ENCODE measurements at places on chromosomes 13 and 19.

DNA sequence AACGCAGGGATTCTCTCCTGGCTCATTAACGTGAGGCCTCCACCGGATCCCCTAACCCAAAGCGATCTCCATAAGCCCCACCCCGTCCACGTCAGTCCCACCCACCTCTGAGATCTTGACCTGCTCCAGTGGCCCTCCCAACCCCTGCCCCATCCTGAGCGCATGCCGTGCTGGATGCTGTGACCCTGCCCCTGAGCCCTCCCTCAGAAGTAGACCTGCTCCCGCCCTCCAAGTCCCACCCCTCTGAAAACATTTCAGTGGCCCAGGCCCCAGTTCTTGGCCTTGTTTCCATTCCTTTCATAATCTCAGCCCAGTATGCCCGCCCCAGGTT, 19.9 kb downstream of the LMTK3 start:
- DNase-seq = no peak

GRCh38 chr13:95903569-95903968, 149.6 kb downstream of the UGGT2 start:
- DNase-seq = no peak

DNA sequence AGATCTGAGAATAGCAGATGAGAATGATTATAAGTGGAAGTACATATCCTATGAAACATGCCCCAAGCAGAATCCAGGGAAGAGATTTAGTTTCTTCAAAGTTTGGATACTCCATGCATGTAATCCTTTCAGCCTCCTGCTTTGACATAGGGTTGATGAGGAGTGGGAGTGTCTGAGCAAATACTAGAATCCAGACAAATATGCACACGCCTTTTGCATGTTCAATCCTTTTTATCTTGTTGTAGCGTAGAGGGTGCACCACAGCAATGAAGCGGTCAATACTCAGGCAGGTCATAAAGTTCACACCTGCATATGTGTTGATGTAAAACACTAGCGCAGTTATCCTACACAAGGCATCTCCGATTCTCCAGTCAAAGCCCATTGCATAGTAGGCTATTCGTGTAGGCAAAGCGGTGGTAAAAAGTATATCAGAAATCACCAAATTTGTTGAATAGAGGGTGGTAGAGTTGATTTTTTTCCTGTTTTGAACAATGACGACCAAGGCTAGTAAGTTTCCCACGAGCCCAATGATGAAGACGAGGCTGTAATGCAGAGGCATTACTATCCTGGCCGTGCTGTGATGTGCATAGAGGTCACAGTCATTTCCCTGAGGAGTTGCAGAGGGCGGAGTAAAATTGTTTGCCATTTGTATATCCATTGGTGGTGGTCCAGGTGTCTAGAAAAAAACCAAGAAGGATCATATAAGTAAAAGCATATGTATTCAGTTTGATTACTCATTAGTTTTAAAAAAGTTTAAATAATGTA, 11.5 kb downstream of the GPR183 start:
- no peak for DNase-seq

- no peak for DNase-seq
Measured at GRCh38 chr13:98415326-98416070, 161.4 kb downstream of the STK24 start.

DNA sequence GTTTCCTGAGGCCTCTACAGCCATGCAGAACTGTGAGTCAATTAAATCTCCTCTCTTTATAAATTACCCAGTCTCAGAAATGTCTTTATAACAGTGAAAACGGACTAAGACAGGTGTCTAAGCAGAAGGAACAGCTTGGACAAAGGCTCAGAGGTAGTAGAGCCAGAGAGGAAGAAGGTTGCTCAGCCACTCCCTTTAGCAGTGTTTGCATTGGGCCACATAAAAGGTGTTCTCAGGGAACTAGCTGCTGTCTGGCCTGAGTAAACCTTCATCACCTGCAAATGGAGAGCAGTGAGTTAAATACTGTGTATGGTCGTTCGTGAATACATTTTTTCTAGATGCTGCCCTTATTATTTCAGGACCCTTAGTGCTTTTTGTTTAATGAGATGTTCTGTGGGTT, 383.4 kb downstream of the EFNB2 start:
- DNase-seq = no peak

DNA sequence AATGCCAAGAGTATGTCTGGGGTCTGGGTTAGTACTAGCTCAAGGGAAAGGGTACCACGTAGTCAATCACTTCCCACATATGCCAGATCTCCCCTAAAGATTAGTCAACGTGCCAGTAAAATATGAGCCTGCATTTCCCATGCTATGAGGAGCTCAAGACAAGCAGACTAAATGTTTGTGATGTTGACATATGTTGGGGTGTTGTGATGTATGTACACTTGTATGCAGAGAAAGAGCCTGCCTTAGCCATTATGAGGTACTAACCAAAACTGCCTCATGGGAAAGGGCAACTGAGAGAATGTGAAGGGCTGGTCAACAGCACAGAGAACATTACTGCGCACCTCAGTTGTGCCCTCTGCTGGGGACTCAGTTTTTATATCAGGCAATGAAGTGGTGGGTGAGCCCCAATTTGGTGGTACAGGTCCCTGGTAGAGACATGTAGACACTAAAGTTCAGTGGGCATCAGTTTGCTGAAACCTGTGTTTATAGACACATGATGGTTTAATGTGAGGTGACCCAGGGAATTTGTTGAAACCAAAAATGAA, 287.0 kb downstream of the DCT start:
- no peak for DNase-seq

DNA sequence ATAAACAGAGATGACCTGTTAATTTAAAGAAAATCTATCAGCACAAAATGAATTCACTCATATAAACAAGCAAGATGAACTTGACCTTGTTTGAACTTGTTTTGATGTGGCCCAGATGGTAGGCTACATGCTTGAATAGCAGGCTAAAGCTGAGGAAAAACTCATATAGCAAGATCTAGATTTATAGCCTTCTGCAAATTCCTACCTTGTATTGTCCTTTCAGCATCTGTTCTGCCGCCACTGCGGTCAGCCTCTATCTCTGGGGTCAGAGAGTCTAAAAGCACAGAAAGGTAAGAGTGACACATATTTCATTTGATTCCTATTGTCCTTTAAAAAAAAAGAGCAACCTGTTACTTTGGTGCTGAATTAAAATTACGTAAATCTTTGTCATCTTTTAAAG, 392.1 kb downstream of the DACH1 start:
- DNase-seq = no peak

- DNase-seq = no peak
Measured at GRCh38 chr13:21077076-21077787, 15.8 kb upstream of the LATS2 start.

GRCh38 chr13:44415815-44416214, 42.2 kb downstream of the SERP2 start:
- no peak for DNase-seq

DNA sequence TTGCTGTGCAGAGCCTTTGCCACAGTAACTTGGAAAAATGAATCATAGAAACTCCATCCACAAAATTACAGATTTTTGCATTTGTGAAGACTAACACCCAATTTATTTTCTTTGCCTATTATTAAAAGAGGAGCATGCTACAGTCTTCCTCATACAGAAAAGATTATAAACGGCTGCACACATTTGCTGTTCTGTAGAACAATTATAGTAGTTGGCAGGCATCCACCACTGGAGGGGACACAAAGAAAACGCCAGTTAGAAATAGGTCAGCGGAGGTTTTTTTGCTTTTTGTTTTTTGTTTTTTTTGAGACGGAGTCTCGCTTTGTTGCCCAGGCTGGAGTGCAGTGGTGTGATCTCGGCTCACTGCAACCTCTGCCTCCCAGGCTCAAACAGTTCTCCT, 51.6 kb downstream of the SACS start:
- DNase-seq = no peak

Measured in stimulated activated CD8-positive, alpha-beta memory T cell treated with anti-CD3 and anti-CD28 coated beads, Interleukin-4, amount 100 ng/mL, for 1 hour (primary cell).